ENCODE measurements at places on chromosomes 1 and 21.

GRCh38 chr21:27475363-27475955 is 508.6 kb upstream of the ADAMTS5 start:
- DNase-seq = no peak

- no peak for DNase-seq
Measured at GRCh38 chr1:147083919-147084272, 88.4 kb downstream of the PRKAB2 start.

DNA sequence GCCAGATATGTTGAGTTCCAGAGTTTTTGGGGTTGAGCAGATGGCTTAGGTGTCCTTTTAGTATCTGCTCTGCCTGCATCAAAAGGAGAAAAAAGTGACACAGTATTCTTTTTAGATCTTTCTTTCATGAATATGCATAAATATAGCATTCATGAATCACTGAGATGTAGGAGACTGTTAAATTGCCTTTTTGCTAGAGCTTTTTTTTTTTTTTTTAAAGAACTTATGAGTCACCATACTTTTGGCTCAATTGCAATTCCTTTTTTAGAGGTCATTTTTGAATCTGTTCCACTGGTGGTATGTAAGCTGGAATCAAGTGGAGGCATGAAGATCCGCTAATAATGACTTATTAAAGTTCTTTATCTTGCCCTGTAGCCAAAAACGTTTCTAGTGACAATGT is 480.9 kb upstream of the ZRANB2 start:
- DNase-seq = no peak

DNA sequence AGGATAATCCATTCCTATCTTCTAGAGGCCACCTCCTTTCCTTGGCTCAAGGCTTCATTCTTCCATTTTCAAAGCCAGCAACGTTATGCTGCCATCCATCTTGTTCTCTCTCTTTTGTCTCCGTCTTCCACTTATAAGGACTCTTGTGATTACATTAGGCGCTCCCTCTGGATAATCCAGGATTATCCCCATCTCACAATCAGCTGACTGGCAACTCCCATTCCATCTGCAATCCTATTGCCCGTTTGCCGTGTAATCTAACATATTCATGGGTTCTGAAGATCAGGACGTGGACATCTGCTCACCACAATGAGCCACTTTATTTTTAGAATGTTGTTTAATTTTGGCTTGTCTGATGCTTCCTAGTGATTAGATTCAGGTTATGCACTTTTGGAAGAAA is 89.3 kb downstream of the EBNA1BP2 start:
- no peak for DNase-seq

DNA sequence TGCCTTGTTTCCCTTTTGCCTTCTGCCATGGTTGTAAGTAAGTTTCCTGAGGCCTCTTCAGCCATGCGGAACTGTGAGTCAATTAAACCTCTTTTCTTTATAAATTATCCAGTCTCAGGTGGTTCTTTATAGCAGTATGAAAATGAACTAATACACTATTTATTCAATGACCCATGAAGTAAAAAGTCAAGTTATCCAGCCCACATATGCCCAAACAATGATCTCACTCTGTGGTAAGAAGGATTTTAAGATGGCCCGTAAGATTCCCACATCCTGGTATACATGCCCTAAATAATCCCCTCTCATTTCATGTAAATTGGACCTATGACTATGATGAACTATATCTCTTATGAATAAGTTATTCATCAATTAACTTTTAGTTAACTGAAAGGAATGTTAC is 1008.3 kb upstream of the B3GALT2 start:
- DNase-seq = no peak
